NCI-H146 (cell line): ENCODE measurements at places on chromosomes 11 and 22.
A peak's percentile ranks its signal among the peaks of the same experiment; 100 is the strongest.

DNA sequence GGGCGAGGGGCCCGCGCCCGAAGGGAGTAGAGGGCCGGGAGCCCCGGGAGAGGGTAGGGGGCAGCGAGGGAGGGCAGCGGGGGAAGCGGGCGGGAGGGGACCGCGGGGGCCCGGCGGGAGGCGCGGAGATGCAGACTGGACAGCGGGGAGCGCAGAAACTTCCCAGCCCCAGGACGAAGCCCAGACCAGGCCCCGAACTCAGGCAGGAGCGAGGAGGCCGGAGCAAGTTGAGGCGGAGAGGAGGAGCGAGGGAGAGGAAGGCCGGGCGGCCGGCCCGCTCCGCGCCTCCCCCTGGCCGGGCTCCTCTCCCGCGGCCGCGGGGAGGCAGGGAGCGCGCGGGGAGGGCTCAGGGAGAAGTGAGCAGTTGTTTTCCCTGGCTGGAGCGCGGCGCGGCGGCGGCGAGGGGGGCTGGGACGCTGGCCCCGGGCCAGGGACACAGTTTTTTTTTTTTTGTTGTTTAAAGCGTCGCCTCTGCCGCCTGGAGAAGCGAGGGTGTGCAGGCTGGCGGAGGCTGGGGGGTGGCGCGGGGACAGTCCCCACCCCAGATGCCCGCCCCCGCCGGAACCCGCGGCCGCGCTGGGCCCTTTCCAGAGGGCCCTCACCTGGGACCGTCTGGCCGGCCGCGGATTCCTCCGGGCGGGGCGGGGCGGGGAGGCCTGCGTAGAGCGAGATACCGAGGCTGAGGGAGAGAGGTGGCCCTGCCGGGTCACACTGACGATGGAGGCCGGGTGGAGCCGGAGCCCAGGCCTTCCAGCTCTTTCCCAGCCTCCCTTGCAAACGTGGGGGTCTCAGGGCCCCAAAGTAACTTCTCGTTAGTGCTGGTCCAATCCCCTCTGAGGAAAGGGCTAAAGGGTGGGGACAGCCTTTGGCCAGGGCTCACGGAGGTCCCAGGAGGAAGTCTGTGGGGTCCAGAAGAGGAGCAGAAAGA, at the start of gene LTBP3:
Gene LTBP3, minus strand, starts transcription at position 358 of the 928 bp plus-strand sequence. CDS start 400 bp downstream, outside the sequence.
- peak; percentile 80 for DNase-seq

DNA sequence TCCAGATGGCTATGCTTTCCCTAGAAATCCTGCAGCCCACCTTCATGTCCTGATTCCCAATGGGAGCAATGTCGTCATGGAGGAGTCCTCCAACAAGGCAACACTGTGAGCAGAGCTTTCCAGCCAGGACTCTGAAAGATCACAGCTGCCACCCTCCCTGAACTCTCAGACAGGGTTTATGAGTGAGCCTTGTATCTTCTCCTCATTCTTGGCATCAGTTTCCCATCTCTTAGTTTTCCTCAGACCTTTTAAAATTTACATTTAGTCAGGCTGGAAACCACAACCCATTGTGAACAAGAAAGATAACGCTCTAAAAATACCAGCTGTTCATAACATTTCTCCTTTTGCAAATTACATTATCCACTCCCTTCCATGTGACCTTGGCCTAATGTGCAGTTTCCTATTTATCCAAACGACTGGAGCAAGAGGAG, 15.6 kb upstream of the LYVE1 start:
- DNase-seq, result no peak

- no peak for DNase-seq
Observed at GRCh38 chr22:31083923-31084810, 3.0 kb downstream of the SMTN start.

DNA sequence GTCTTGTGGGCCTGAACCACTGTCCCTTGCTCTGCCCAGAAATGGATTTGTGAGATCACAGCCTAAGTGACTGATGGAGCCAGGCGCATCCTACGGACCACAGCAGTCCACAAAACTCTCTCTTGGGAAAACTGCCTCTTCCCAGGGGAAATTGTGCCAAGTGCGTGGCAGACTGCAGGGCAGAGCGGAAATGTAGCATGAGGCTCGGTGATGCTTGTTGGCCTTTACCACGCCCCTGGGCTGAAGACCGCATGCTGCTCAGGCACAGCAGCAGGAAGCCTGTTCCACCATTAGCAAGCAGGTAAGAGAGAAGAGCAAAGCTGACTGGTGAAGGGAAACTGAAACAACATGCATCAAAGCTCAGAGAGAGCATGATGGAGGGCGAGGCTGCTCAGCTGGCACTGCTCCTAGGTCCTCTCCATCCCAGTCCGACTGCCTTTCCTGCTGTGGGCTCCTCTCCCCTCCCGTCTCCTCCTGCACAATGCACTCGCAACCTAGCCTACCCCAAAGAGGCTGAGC, 26.5 kb upstream of the SCARF2 start:
- no peak for DNase-seq

GRCh38 chr11:69930081-69931059, 111.2 kb upstream of the FGF3 start:
- no peak for DNase-seq

GRCh38 chr22:24153353-24153752, 27.9 kb upstream of the SUSD2 start:
- DNase-seq, result no peak

- DNase-seq, result no peak
Observed at GRCh38 chr11:81886406-81887075, 847.1 kb downstream of the FAM181B start.

- peak; percentile 89 for DNase-seq
Observed at GRCh38 chr11:6237761-6238302, 1.1 kb upstream of the CNGA4 start.

DNA sequence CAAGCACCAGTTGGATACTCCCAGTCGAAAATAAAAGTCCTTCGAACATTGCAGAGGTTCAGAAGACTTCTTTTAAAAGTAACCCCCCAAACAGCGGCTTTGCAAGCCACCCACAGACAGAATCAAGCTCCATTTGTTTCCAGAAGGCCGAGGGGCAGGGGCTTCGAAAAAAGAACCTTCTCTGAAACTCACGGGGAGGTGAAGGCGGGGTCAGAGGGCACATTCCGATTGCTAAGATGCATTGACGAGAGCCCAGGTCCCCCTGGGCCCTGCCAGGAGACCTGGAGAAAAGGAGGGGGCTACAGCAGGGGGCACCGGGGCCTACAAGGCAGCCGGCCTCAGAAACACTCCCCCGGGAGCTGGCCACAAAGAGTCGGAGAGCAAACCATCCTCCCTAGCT, 306.8 kb downstream of the MN1 start:
- DNase-seq, result no peak

DNA sequence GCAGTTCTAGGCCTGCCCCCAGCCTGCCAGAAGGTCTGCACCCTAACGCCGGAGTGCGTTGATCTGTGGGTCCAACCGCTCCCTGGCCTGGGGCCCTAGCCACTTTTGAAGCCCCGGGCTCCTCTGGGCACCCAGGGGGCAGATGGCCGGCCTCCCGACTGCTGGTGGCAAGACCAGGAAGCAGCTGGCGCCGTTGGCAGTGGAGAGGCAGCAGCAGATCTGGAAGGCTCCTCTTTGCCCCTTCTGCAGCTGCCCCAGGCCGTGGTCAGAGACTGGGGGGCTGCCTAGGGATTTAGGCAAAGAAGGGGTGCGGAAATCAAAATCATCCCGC, 445 bp upstream of the VWCE start:
- no peak for DNase-seq

DNA sequence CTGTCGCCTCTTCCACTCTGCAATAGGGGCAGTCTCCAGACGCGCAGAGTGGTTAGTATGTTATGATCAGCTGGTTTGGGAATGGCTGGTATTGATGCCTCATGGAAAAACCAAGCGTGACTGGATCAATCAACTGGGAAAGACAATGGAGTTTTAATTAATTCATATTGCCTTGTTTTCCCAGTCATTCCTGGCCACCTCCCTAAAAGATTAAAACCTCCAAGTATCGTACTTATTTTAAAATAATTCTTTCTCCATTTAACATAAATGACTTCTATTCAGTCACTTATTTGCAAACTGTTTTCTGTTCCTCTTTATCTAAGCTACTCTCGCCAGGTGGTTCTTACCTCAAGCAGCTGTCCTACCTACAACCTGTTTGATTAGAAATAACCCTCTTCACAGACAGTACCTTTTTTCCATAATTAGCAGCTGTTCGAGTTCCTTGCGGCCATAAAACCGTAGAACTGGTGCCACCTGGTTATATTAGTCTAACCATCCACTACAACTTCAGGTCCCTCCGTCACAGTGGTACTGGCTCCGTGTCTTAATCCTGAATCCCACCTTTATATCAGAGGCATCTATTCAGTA, 898 bp downstream of the ZNF215 start:
- peak; percentile 71 for DNase-seq

- DNase-seq, result no peak
Observed at GRCh38 chr11:133727774-133728173, 117.5 kb downstream of the SPATA19 start.

- DNase-seq, result no peak
Observed at GRCh38 chr11:6635082-6635932, 16.1 kb upstream of the TPP1 start.

- DNase-seq, result no peak
Observed at GRCh38 chr11:46378811-46379481, 2.5 kb upstream of the MDK start.

GRCh38 chr22:38027487-38027886, 29.7 kb upstream of the PICK1 start:
- DNase-seq, result no peak
